ENCODE measurements at places on chromosomes 6 and 20.

GRCh38 chr20:62886709-62887058 is 25.1 kb upstream of the TCFL5 start:
- no peak for DNase-seq

DNA sequence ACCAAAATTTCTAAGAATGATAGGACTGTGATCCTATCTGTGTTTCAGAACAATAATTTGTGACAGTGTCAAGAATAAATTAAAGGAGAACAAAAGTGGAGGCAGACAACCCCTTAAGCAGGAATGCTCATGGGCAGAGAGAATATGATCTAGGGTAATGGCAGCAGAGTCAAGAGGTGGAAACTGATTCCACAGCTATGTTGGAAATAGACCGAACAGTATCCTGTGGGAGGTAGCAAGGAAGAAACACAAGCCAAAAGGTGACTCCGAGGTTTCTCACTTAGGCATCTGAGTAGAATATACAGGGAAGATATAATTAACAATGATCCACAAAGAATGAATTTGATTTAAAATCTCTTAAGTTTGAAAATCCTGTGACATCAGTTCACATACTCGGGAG is 100.5 kb downstream of the NRSN1 start:
- DNase-seq, result no peak

DNA sequence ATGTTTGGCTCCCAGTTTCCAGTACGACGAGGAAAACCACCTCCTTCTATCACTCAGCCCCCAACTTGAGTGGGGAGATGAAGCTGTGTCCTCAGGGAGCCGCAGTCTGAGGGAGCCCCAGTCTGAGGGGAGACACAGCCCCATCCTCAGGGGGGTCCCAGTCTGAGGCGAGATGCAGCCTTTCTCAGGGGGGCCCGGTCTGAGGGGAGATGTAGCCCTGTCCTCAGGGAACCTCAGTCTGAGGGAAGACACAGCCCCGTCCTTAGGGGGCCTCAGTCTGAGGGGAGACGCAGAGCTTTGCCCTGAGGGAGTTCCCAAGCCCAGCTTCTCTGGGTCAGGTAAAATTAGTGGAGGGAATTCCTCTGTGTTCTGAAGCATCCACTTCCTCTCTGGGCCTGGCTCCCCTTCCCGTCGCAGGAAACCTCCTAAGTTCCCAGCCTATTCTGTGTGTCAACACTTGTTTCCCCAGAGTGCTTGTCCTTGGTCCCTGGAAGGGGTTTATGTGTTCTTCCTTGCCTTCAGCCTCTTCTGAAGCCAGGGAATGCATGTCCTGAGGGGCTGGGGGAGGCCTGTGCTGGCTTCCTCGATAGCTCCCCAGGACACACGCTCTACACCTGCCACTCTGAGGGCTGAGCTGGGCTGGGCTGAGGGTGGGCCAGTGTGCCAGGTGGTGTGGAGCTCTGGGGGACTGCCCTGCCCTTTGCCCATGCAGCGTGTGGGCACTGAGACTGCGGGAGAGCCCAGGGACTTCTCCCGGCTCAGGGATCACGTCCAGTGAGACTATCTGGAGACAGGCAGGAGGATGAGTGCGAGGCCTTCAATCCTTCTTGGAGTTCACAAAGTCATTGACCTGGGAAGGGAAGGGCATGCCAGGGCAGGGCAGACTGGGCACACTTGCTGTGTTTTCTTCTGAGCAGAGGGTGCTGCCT is 55.4 kb downstream of the VEGFA start:
- peak; percentile 56 for DNase-seq

DNA sequence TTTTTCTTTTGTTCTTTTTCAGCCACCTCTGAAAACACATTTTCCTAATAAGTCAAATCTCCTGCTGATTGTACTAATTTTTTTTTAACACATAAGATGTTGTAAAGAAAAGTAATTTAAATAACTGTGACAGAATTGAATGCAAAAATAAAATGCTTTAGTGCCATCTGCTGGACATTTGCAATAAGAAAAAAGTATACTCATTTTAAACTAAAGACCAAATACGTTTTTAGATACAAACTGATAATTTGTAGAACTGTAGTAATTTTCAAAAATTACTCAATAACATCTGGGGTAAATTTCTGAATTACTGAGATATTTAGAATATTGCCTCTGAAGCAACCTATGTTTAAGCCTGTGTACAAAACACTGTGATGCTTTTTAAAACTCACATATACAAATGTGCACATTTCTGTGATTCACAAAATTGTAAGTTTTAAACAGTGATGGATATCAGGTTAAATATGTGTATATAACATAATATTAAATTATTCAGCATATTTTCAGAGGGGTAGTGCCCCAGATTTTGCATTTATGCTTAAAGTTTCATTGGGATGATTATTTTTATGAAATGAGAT is 198.7 kb downstream of the RIMS1 start:
- DNase-seq, result no peak

DNA sequence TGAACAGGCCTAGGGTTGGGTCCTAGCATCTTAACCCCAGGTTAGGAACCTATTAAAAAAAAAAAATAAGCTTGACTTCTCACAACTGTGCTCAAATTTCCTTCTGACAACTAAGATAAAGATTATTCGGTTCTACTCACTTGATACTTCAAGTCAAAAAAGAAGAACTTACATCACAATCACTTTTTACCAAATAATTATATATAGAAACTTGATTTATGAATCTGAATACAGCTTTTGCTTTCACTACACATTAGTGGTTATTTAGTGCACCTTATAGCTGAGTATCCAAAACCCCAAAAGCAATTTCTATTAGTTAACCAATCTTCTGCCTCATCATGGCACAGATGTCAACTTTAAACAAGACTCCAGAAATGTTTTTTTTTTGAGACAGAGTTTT is 119.0 kb upstream of the DST start:
- DNase-seq, result no peak

DNA sequence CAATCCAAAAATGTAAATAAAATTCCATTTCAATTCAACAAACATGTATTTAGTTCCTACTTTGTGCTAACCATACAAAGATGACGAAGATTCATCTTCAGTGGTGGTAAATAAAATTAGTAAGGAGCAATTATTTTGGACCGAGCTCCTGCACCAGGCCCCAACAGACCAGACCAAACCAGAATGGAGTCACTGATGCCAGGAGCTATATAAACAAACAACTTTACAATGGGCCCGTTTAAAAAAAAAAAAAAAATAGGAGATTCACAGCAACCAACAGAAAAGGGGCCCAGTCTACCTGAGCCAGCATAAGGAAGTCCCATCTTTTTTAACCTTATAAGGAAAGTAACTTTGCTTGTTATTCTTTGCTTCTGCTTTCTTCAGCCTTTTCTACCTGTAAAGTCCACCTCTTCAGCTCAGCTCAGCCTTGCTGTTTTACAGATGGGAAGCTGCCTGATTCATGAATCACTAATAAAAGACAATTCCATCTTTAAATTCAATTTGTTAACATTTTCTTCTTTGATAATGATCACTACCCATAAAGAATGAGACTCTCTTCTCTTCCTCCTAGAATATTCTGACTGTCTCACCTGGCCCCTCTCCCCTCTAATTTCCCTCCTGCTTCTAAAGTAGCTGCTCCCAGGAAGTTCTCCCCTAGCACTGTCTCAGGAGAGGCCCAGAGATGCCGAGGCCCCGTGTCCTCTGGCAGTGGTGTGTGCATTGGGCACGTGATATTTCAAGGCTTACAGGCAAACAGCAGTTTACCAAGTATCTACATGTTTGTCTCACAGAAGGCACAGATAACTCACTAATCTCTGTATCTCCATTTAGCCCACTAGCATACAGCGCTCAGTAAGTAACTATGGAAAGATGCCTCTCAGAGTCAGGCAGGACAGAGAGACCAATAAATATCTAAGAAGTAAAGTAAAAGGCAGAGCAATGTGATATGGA is 8.4 kb downstream of the MBOAT1 start:
- no peak for DNase-seq

DNA sequence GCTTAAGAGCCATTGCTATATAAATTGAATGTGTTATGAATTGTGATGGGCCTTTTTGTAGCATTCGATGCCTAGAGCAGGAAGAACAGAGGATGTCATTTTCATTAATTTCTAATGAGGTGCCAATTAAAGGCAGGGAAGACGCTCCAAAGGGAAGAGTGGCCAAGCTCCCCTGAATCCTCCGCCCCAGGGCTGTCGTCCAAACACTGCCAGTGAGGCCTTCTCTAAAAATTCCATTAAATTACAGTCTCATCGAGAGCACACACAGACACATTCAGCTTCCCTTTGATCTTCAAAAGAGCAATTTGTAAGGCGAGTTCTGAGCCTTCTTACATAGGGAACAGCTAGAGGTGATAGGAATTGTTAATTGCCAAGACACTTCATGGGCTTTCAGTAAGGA is 300.0 kb downstream of the ZFAND3 start:
- DNase-seq, result no peak

GRCh38 chr20:18734525-18735189 is 78.9 kb upstream of the SCP2D1 start:
- DNase-seq, result no peak

- no peak for DNase-seq
These were observed 104.3 kb downstream of the AHI1 start for GRCh38 chr6:135393289-135393688.

GRCh38 chr6:6722195-6722594 is 133.7 kb downstream of the LY86 start:
- DNase-seq, result no peak

DNA sequence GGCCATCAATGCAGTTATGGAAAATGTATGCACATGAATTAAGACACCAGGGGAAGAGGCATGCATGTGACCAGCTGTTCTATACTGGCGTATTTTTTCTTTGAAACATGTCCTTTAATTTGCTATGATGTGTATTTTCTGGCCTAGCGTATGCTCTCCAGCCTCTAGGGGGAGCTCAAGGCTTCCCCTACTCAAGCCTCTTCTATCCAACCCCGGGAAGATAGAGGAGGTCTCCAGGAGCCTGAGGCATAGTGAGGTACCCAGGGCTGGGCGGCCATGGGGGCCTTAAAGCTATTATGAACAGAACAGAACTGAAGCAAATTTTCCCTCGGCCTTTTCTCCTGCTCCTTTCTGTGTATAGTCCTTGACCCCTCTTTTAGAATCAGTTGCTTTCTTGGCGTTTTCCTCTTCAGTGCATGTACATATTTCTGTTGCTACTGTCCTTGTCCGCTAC is 528.9 kb downstream of the MAFB start:
- DNase-seq, result no peak

GRCh38 chr6:36593569-36594028 is 563 bp upstream of the SRSF3 start:
- DNase-seq, result peak; percentile 64

DNA sequence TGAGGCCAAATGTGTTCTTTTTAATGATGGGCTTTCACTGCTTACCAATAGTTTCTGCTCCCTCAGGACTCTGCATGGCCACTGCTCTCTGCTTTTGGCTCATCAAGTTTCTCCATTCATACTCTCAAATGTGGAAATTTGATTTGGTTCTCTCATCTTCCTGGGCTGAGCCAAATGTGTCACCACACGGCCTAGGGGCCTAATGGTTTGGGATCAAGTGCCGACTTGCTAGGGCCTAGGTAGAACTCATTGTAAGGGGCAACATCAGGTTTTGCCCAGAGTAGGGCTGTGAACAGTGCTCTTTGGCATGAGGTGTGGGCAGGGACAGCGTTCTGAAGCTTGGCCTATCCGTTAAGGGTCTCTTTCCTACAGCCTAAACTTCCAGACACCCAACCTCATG is 3.9 kb upstream of the MRPS10 start:
- no peak for DNase-seq

DNA sequence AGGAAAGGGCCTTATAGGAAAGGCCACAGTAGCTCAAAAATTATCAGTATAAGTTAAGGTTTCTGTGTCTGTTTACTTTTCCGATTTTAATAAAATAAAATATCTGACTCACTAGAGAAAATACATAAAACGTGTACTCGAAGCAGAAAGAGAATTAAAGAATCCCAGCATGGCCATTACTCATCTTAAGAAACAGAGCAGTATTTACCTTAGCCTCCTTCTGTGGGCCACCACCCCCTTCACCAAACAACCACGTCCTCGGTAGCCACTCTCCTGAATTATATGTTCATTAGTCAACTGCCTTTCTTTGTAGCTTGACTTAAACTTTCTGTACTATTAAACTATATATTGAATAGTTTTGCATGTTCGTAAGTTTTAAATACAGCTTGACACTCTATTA is 72.2 kb upstream of the SPTLC3 start:
- DNase-seq, result no peak

- no peak for DNase-seq
These were observed 274.9 kb downstream of the SMOC2 start for GRCh38 chr6:168715643-168716481.

DNA sequence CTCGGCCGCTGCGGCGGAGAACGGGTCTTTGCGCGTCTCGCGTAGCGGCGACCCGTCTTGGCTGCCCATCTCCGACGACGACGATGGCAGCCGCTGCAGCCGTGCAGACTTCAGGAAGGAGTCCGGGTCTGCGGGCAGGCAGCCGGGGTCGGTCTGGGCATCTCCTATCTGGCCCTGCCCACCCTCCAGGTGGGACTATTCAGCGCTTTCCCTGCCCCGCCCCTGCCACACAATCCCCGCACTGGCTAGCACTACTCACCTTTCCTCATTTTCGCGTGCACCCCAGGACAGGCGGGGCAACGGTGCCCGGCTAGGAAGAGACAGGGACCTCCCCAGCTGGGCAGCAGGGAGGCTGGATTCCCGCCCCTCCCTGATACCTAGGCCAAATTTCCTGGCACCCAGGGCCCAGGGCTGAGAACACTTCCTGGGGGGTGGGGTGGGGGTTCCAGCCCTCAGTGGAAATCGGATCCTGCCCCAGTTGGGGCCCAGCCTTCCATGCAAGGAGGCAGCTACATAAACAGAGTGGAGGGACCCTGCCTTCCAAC is 9.2 kb downstream of the GGT7 start:
- no peak for DNase-seq
